ENCODE measurements at places on chromosomes 7 and 10. TPM values are rescaled to one million over a fixed set of nuclear protein-coding genes. Genes with fewer than 3 reads are reported as not detected.

The KIAA1217 gene
- 70.8 TPM for total RNA-seq

The TAS2R41 gene
- not detected for total RNA-seq

The WNT8B gene
- not detected for total RNA-seq

The PSD gene
- 0.31 TPM for total RNA-seq

The FGFR2 gene
- 15.3 TPM for total RNA-seq

The ZNF804B gene
- not detected for total RNA-seq

The NPC1L1 gene
- total RNA-seq, result not detected

The GPR22 gene
- total RNA-seq, result not detected

GRCh38 chr10:5828725-5829124 lies 15.5 kb upstream of the GDI2 start:
- no peak for DNase-seq
- no peak overlapping the region for H3K4me3 ChIP-seq
- no peaks in the 10 kb centered on the region for H3K4me1 ChIP-seq
- H3K27ac ChIP-seq, result no peak overlapping the region
- H3K27me3 ChIP-seq, result no peaks in the 10 kb centered on the region
- no peaks in the 10 kb centered on the region for H3K36me3 ChIP-seq

- no peaks in the 10 kb centered on the region for H3K4me1 ChIP-seq
- no peaks in the 10 kb centered on the region for H3K36me3 ChIP-seq
- H3K27me3 ChIP-seq, result no peaks in the 10 kb centered on the region
- no peak overlapping the region for H3K4me3 ChIP-seq
- H3K27ac ChIP-seq, result no peak overlapping the region
These were observed 135.2 kb downstream of the CYP26A1 start for GRCh38 chr10:93208717-93209464.

- peaks cover 10% of the 10 kb centered on the region for H3K27me3 ChIP-seq
- DNase-seq, result no peak
- peak overlapping the region; percentile 97 for H3K27ac ChIP-seq
- H3K4me3 ChIP-seq, result peak overlapping the region; percentile 94
These were observed 816 bp downstream of the TECPR1 start for GRCh38 chr7:98251231-98251600.

- peaks cover 13% of the 10 kb centered on the region for H3K4me1 ChIP-seq
- H3K27me3 ChIP-seq, result no peaks in the 10 kb centered on the region
- no peak overlapping the region for H3K4me3 ChIP-seq
- DNase-seq, result no peak
- peaks cover 23% of the 10 kb centered on the region for H3K36me3 ChIP-seq
These were observed 225.4 kb upstream of the IMMP2L start for GRCh38 chr7:111787741-111788140.

GRCh38 chr7:34675749-34676374 lies 17.8 kb downstream of the NPSR1 start:
- H3K4me3 ChIP-seq, result no peak overlapping the region
- H3K4me1 ChIP-seq, result no peaks in the 10 kb centered on the region
- no peaks in the 10 kb centered on the region for H3K36me3 ChIP-seq
- peak; percentile 42 for DNase-seq
- H3K27me3 ChIP-seq, result no peaks in the 10 kb centered on the region
- no peak overlapping the region for H3K27ac ChIP-seq

DNA sequence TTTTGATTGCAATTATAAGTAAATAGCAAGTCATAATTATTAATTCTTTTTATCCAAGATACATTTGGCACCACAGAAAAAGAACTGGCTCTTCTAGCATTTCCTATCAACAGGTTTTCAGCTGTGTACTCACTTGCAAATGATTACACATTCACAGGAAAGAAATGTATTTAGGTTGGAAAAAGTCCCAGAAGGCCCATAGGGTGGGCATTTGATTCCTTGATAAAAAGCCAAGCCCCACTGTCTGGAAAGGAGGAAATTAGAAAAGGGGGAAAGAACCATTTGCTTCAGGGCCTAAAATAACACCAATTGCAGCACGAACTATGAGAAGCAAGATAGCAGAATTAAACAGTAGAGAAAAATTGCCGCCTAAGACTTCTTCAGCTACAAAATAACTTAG lies 80.8 kb upstream of the COL1A2 start:
- H3K4me1 ChIP-seq, result no peaks in the 10 kb centered on the region
- H3K36me3 ChIP-seq, result no peaks in the 10 kb centered on the region
- H3K27ac ChIP-seq, result no peak overlapping the region
- peaks cover 3% of the 10 kb centered on the region for H3K27me3 ChIP-seq
- no peak for DNase-seq
- no peak overlapping the region for H3K4me3 ChIP-seq

- no peaks in the 10 kb centered on the region for H3K36me3 ChIP-seq
- peaks cover 23% of the 10 kb centered on the region for H3K4me1 ChIP-seq
- H3K27ac ChIP-seq, result peak overlapping the region; percentile 77
- peak; percentile 71 for DNase-seq
These were observed 613 bp downstream of the MAPK8 start for GRCh38 chr10:48306870-48307710.

DNA sequence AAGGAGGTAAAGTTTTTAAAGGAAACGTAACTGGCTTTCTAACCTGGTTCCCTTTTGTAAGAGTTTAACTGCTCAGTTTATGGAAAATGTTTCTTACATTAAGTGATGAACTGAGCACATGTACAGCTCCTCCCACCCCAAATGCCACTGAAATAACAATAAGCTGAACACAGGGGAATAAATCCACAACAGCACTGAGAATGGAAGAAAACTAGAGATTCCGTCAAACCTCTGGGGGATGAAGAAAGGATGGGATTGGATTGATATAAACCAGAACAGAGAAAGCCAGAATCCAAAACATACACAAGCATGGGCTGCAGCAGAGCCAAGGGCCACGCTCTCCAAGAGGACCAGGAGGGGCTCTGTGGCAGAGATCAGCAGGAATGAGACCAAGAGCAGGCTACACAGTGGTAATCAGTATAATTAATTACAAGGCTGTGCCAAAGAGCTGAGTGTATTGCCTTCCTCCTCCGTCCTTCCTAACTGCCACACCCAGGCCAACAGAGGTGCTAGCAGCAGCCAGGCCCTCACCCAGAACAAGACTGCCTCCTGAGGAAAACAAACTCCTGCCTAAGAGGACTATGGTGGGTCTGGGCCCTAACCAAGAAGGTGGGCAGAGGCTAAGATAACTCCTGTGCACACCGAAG lies 73.9 kb downstream of the KIAA1549 start:
- no peak for DNase-seq
- no peaks in the 10 kb centered on the region for H3K27me3 ChIP-seq
- H3K36me3 ChIP-seq, result peaks cover 28% of the 10 kb centered on the region
- no peak overlapping the region for H3K4me3 ChIP-seq

GRCh38 chr7:146510088-146510680 lies 393.6 kb downstream of the CNTNAP2 start:
- H3K4me1 ChIP-seq, result no peaks in the 10 kb centered on the region
- no peak overlapping the region for H3K27ac ChIP-seq
- no peak overlapping the region for H3K4me3 ChIP-seq
- peaks cover 5% of the 10 kb centered on the region for H3K27me3 ChIP-seq
- DNase-seq, result no peak
- H3K36me3 ChIP-seq, result peaks cover 7% of the 10 kb centered on the region

- peaks cover 2% of the 10 kb centered on the region for H3K27me3 ChIP-seq
- H3K27ac ChIP-seq, result no peak overlapping the region
- peaks cover 17% of the 10 kb centered on the region for H3K36me3 ChIP-seq
- peaks cover 10% of the 10 kb centered on the region for H3K4me1 ChIP-seq
These were observed 58.7 kb downstream of the CLEC2L start for GRCh38 chr7:139582130-139582650.

- no peaks in the 10 kb centered on the region for H3K4me1 ChIP-seq
- no peak overlapping the region for H3K4me3 ChIP-seq
- peaks cover 2% of the 10 kb centered on the region for H3K27me3 ChIP-seq
- H3K27ac ChIP-seq, result peak overlapping the region; percentile 12
These were observed 32.6 kb upstream of the CNNM1 start for GRCh38 chr10:99296605-99297004.

GRCh38 chr10:116312548-116312947 lies 11.7 kb upstream of the CCDC172 start:
- no peak for DNase-seq
- H3K27me3 ChIP-seq, result peaks cover 2% of the 10 kb centered on the region
- no peak overlapping the region for H3K4me3 ChIP-seq

- H3K27me3 ChIP-seq, result no peaks in the 10 kb centered on the region
- H3K4me3 ChIP-seq, result no peak overlapping the region
- H3K27ac ChIP-seq, result no peak overlapping the region
- peaks cover 14% of the 10 kb centered on the region for H3K4me1 ChIP-seq
These were observed 248.9 kb downstream of the FOXP2 start for GRCh38 chr7:114663502-114663901.

GRCh38 chr7:130844811-130845580 lies 111.0 kb upstream of the KLF14 start:
- no peaks in the 10 kb centered on the region for H3K36me3 ChIP-seq
- H3K27me3 ChIP-seq, result peaks cover 8% of the 10 kb centered on the region
- H3K4me1 ChIP-seq, result peaks cover 7% of the 10 kb centered on the region

GRCh38 chr7:116772423-116772863 lies 89.9 kb upstream of the CAPZA2 start:
- no peak for DNase-seq
- H3K4me1 ChIP-seq, result peaks cover 11% of the 10 kb centered on the region
- peaks cover 2% of the 10 kb centered on the region for H3K36me3 ChIP-seq
- H3K27ac ChIP-seq, result no peak overlapping the region
- H3K27me3 ChIP-seq, result no peaks in the 10 kb centered on the region

DNA sequence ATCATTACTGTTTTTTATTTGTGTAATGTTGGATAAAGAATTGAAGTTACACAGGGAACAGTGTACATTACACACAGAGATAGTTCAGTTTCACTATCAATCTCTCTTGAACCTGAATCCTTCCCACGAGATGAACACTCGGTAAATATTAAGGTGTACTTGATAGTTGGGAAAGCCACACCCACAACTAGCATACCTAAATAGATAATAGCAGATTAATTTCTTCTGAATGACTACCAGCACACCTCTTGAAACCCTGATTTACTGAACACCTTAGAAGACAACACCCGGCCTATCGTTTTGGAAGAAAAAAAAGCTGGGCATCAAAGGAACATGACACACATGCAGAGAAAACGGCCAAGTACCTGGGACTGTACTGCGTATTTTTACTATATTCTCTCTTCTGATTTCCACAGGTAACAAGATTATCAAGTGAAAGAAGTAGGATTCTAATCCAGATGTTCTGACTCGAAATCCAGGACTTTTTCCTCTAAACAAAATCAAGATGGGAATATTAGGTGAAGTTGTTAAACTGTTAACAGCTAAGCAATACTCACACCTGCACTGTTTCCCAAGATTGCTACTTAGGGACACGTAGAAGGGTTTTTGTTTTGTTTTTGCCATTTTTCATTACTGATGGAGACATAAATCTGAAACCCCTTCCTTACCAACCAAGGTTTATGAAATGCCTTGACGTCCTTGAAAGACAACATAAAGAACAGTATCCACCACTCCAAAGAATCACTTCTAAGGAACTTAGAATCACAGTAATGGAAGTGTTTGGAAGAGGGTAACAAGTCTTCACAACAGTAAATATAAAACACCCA lies 1.0 kb downstream of the CCDC186 start:
- peaks cover 7% of the 10 kb centered on the region for H3K36me3 ChIP-seq
- H3K27me3 ChIP-seq, result peaks cover 3% of the 10 kb centered on the region

DNA sequence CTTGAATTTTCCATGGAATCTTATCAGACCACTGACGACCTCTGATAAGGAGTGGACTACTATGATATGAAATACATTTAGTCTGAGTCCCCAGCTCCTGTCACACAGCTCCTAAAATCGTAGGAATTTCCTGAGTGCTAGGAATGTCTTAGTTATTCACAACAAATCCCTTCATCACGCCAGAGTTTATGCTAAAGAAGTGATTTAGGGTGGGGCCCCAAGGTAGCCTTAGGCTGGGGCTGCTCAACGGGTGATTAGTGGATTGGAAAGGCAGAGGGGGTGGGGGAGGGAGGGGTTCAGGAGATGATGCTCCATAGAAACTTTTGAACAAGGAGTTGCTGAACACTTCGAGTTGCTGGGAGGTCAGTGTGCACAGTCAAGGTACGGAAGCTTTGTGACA lies 7.0 kb upstream of the TET1 start:
- DNase-seq, result no peak
- no peaks in the 10 kb centered on the region for H3K36me3 ChIP-seq
- H3K4me3 ChIP-seq, result no peak overlapping the region

DNA sequence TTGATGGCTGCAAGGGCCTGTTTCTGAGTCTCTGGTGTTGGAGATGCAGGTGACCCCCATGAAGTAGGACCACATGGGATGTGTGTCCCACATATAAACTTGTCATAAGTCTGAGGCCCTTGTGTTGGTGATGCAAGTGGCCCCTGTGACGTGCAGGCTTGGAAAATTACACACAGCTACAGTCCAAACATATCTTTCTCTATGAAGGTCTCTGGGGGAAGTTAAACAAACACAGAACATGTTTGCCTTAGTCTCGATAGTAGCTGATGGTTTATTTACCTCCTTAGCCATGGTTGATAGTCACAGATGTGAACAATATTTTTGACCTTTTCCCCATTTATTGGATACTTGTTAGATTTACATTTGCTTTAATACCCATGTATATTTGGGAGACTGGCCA lies 64.7 kb downstream of the ADCY1 start:
- H3K36me3 ChIP-seq, result peaks cover 6% of the 10 kb centered on the region
- H3K4me3 ChIP-seq, result no peak overlapping the region
- peaks cover 53% of the 10 kb centered on the region for H3K4me1 ChIP-seq
- no peak for DNase-seq

- H3K36me3 ChIP-seq, result no peaks in the 10 kb centered on the region
- peaks cover 3% of the 10 kb centered on the region for H3K27me3 ChIP-seq
- no peak for DNase-seq
- H3K4me1 ChIP-seq, result no peaks in the 10 kb centered on the region
- no peak overlapping the region for H3K27ac ChIP-seq
- no peak overlapping the region for H3K4me3 ChIP-seq
These were observed 572.8 kb downstream of the INHBA start for GRCh38 chr7:41130086-41130485.

GRCh38 chr10:96456296-96456840 lies 57.4 kb downstream of the TLL2 start:
- peaks cover 3% of the 10 kb centered on the region for H3K27me3 ChIP-seq
- peaks cover 6% of the 10 kb centered on the region for H3K36me3 ChIP-seq
- no peak overlapping the region for H3K27ac ChIP-seq

GRCh38 chr7:4245866-4246470 lies 436.1 kb upstream of the FOXK1 start:
- no peak overlapping the region for H3K27ac ChIP-seq
- no peak overlapping the region for H3K4me3 ChIP-seq
- H3K36me3 ChIP-seq, result peaks cover 29% of the 10 kb centered on the region
- DNase-seq, result no peak

DNA sequence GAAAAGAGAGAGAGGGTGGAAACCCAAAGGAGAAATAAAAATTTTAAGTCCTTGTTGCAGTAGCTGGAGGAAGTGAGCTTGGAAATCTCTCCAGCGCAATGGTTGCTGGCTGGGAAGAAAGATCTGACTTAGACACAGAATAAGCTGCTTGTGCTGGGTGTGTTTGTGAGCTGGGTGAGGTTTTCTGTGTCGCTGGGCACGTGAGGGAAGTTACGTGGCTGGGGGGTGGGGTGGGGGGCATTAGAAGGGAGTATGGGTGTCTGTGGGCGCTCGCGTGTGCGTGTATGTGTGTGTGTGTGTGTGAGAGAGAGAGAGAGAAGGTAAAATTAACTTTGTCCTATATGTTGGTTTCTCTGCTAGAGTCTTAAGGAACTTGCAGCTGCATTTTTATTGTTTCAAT lies 11.6 kb downstream of the TCF7L2 start:
- peak overlapping the region; percentile 69 for H3K27ac ChIP-seq
- peak overlapping the region; percentile 14 for H3K4me3 ChIP-seq
- no peak for DNase-seq
- peaks cover 79% of the 10 kb centered on the region for H3K4me1 ChIP-seq
- peaks cover 24% of the 10 kb centered on the region for H3K36me3 ChIP-seq
